ENCODE measurements at places on chromosomes 3 and 15. TPM values are rescaled to one million over a fixed set of nuclear protein-coding genes. Genes with fewer than 3 reads are reported as not detected.

Gene UBP1
- total RNA-seq: 60.9 TPM

Gene QRICH1
- 69.4 TPM for total RNA-seq

Gene ZPLD1
- total RNA-seq: 0.19 TPM

Gene AHSG
- not detected for total RNA-seq

Gene SMCO1
- 0.28 TPM for total RNA-seq

Gene IQCF5
- total RNA-seq: not detected

Gene EFHB
- under 0.01 TPM for total RNA-seq

Gene CD96
- under 0.01 TPM for total RNA-seq

Gene NR2E3
- 0.38 TPM for total RNA-seq

Gene CCK
- 5.1 TPM for total RNA-seq

Gene NEIL1
- 1.7 TPM for total RNA-seq

Gene HRG
- not detected for total RNA-seq

Gene TIMP4
- total RNA-seq: 2.3 TPM

Gene TP63
- 0.28 TPM for total RNA-seq

Gene NEK10
- total RNA-seq: 27.6 TPM

Gene THRB
- total RNA-seq: 1.4 TPM

Gene CCDC32
- total RNA-seq: 21.7 TPM

Gene LRRC34
- total RNA-seq: 2.9 TPM

Gene ATG3
- 143 TPM for total RNA-seq

Gene SERPINI2
- total RNA-seq: not detected
